ENCODE measurements at places on chromosomes 6 and 20.

DNA sequence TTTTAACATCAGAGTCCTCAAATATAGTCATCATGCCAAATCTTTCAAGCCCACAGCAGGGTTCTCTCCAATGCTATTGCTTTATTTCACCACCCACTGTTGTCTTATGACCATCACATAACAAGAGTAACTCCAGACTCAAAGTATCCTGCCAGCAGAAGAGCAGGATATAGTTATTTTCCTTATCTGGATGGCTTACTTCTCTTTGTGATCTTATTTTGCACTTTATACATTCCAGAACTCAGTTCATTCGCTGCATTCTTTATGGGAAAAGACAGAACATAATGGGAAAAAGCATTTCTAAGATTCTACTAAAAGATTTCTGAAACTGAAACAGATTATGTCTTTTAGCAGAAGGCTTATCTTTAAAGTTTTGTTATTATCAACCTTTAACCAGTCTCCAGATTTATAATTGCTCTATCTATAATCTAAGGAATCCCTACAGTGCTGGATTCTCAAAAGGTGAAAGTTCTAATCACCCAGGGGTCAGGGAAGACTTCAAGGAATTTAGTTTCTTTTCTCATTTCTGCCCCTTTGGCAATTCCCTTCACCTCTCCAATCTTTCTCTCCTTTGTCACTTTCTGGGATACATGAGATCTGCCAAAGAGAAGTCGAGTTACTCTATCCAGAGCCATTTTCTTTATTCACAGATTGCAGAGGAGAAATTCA, 190.4 kb downstream of the TPBG start:
- DNase-seq: no peak

DNA sequence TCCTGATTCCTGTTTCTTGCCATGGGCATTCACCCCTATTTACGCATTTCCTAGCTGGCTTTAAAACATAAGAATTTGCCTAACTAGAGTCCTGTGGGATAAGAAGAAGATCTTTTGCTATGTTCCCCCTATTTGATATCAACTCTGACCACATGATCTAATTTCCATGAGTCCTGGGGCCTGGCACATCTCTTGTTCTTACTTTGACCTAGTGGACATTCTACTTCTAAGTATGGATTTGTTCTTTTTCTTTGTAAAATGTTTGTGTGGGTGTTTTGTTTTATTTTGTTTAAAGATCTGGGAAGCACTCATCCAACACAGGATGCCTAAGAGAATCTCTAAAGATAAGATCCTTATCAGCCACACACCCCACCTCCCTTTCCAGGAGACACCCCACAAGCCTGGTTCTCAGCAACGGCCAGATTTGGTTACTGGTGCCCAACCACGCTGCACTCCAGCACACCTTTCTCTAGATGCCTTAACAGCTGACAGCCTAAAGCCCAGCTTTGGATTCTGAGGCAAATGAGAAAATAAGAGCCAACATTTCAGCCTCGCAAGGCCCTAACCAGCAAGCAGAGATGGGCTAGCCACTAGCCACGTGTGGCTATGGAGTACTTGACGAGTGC, 74.7 kb downstream of the SLC23A2 start:
- no peak for DNase-seq

DNA sequence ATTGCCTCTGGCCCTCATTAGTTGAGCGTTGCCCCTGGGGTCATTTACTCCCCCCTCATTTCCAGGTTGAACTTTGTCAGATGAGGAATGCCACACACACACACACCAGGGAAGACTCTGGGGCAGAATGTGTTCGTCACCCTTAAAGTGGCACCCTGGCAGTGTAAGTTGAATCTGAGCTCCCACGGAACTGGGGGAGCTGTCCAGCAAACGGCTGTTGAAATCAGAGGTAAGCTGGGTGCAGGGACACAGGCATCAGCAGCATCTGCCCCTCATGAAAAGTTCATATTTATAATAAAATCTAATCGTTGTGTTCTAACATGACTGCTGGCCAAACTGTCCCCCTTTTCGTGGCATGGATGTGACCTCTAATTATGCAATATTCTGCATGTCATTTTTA, 4.3 kb upstream of the MC3R start:
- no peak for DNase-seq

- no peak for DNase-seq
Measured at GRCh38 chr6:32449088-32449736, 9.5 kb downstream of the HLA-DRA start.

DNA sequence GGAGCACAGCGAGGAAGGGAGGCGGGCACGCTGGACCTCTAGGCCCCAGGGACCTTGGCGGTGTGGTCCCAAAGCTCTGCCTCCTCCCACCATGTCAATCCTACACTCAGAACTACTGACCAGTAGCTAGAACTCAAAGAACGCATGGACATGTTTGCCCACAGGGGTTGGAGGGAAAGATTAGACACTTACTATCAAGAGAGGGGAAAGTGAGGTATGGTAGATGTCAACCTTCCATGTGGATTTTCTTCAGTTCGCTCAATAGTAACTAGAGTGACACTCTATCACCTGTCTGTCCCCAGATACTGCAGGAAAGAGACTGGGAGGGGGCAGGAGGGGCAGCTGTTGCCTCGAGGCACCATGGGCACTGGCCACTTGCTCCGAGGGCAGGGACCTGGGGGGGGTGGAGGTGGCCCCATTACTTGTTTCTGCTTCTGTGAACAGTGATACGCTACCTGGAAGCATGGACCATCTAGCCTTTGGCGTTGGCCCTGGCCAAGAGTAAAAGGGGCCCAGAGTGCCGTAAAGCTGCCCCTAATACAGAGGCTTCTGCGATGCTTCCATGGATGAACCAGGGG, 912 bp upstream of the DIDO1 start:
- DNase-seq: no peak

DNA sequence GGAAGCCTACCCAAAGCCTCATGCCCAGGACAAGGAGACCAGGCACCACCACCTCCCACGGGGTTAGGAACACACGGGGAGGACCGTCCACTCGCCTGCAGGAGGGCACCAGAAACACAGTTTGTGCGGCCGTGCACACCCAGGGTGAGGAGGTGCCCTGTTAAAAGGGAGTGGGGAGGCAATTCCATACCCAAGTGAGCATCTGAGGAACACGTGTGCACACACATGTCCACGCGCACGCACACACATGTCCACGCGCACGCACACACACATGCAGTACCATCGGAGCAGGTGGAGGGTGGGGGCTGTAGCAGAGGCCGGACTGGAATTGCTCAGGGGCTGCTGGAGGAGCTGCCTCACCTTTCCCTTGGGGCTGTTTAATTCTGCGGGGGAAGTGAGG, 259.4 kb downstream of the TAF4 start:
- DNase-seq: no peak

GRCh38 chr20:4549711-4550259, 171.9 kb upstream of the PRND start:
- DNase-seq: no peak

DNA sequence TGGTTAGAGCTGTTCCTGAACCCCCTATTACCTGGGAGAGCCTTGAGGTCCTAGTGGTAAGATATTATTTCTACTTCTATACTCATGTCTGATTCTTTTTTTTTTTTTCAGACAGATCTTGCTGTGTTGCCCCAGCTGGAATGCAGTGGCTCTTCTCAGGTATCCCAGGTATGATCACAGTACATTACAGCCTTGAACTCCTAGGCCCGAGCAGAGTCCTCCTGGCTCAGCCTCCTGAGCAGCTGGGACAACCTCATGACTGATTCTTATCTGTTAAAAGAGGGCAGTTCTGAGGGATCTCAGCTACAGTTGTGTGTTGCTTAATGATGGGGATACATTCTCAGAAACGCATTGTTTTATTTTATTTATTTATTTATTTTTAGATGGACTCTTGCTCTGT, 30.2 kb downstream of the BAK1 start:
- no peak for DNase-seq

- no peak for DNase-seq
Measured at GRCh38 chr6:99349171-99350141, at the start of gene FAXC. Gene FAXC (minus strand): TSS chr6:99349674. CDS start chr6:99349372, 302 bp downstream.

GRCh38 chr6:42935322-42935721, 6.0 kb downstream of the CNPY3 start:
- DNase-seq: no peak

- DNase-seq: no peak
Measured at GRCh38 chr6:6840831-6841291, 252.3 kb downstream of the LY86 start.

DNA sequence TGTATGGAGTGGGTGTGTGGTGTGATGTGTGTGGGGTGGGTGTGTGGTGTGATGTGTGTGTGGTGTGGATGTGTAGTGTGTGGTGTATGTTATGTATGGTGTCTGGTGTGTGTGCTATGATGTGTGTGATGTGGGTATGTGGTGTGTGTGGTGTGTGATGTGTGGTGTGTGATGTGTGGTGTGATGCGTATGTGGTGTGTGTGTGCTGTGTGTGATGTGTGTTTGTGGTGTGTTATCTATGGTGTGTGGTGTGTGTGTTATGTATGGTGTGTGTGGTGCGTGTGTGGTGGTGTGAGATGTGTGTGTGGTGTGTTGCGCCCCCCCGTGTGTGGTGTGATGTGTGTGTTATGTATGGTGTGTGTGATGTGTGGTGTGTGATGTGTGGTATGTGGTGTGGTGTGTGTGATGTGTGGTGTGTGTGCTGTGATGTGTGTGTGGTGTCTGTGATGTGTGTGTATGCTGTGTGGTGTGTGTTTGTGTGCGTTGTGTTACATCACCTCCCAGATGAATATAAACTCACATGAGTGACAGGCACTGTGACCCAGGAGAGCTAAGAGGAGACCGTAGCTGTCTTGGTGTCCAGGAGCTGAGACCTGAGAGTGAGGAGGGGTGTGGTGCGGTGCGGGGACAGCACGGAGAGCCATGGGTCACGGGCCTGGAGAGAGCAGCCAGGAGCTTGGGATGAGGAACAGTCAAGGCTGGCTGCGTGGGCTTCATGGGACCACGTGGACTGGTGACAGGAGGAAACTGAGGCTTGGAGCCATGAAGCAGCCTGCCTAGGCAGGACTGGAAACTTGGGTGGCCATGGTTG, 8.8 kb downstream of the DLGAP4 start:
- DNase-seq: no peak

DNA sequence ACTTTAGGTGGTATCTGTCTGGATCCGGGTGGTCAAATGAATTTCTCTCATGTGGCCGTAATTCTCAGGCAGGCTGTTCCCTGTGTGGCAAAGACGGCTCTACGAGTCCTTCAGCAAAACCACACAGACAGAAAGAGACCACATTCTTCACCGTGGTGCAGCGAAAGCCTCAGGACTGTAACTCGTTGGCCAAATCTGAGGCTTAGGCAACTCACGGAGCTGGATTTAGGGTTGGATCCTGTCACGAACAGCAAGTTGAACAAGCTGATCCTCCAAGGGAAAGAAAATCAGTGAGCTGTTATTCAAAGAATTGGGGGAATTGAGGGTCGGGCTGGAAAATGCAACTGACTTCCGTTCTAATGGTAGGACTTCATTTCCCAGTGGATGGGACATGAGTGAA, 167.4 kb downstream of the ZMYND8 start:
- DNase-seq: no peak

GRCh38 chr20:8997701-8998117, 71.2 kb upstream of the PLCB4 start:
- DNase-seq: no peak

DNA sequence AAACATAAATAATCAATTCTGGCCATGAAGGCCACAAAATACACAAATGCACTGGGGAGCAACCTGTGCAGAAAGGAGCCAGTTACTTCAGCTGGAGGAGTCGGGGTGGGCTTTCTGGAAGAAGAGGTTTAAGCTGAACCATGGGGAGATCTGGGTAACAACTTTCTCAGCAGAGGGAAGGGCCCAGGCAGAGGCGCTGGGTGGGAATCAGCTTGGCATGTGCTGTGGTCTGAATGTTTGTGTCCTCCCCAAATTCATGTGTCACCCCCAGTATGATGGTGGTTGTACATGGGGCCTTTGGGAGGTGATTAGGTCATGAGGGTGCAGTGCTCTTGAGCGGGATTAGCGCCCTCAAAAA, 107.9 kb downstream of the SYCP2 start:
- DNase-seq: no peak

DNA sequence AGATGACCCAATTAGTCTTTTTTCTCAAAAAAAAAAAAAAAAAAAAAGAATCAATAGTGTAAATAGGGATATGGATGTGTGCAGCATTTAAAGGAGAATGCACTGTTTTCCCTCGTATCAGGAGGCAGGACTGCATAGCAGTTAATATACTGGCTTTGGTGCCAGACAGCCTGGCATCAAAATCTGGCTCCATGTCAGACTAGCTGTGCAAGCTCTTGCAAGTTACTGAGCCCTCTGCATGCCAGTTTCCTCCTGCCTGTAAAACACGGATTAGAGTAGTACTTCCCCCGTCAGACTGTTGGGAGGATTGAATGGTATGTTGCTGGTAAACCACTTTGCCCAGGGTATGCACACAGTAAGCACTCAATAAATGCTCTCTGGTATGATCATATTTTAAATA, 594.2 kb upstream of the CHD6 start:
- no peak for DNase-seq

DNA sequence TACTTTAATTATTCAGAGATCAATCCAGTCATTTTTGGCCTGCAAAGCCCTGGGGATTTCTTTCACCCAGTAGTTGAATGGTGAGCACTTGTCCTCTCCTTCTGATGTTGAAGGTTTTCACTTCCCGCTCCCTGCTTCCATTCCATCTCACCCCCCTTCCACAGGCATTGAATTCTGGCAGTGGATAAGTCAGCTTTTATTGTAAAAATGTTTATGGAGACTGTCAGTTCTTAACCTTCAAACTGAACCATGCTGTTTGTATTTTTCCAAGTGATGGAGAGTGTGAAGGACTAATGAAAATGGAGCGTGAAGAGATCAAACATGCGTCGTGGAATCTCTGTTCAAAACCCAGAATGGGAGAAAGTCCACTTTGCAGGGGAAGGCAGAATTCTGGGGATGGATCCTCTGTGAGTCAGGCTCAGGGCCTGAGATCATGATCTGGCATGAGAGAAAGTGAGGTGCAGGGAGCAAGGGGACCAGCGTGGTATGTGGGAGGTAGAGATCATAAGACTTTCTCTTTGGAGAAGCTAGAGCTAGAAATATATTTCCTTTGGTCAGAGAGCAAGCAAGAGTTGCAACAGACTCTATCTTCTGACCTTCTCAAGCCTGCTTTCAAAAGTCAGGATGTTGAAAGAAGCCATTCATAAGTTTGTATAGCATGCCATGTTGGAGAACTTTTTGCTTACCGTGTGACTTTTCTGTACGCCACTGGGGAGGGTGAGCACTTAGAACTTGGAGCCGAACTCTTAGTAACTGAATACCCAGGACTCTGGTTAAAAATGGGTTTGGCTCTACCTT, 30.2 kb downstream of the ISM1 start:
- DNase-seq: no peak

- DNase-seq: no peak
Measured at GRCh38 chr6:139510040-139510790, 135.8 kb upstream of the CITED2 start.

- no peak for DNase-seq
Measured at GRCh38 chr6:111980971-111981840, 72.7 kb upstream of the CCN6 start.

DNA sequence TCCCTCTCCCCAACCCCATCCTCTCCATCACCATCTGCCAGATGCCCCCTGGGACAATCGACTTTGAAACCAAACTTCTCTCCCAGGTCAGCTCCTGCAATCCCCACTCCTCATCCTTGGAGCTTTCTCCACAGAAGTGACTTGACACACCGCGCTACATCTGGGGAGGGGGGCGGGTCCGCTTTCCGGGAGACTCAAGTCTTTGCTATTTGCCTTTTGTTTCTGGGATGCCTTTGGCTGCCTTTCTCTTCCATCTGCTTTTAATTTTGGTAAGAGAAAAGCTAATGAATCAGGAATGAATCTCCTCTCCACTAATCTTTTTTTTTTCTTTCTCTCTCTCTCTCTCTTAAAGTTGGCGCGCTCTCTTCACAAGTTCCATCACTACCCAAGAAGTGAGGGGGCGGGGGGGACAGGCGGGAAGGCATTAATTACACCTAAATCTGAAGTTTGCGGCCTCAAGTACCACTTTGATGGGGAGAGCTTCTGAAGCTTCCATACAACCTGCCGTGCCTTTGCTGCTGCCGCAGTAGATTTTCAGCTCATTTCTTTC, 664 bp upstream of the TPBG start:
- DNase-seq: no peak

Measured in CD4-positive, CD25-positive, alpha-beta regulatory T cell (primary cell).